ENCODE measurements at places on chromosomes 2 and 18. TPM values are rescaled to one million over a fixed set of nuclear protein-coding genes. Genes with fewer than 3 reads are reported as not detected.

GRCh38 chr2:26552641-26553374, 74.9 kb upstream of the OTOF start:
- no peaks in the 10 kb centered on the region for H3K4me1 ChIP-seq
- no peaks in the 10 kb centered on the region for H3K36me3 ChIP-seq
- peaks cover 4% of the 10 kb centered on the region for H3K27me3 ChIP-seq
- DNase-seq, result peak; percentile 15

DNA sequence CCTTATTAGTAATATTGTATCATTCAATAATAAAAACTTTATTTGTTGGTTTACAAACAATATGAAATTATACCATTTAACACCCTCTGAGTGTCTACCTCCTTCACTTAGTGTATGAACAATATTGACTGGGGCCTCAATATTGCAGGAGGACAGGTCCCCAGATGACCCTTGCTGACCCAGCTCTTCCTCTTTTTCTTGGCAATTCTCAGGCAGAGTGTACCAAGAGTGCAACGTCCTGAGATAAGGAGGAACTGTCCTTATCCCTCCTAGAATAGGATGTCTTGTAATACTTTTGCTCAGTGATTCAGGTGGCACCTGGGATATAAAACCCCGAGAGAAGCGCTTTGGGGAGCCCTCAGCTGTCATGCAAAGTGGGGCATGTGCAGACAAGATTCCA, 76.8 kb downstream of the PLA2R1 start:
- H3K27ac ChIP-seq, result no peak overlapping the region
- DNase-seq, result no peak
- peaks cover 16% of the 10 kb centered on the region for H3K4me1 ChIP-seq
- no peak overlapping the region for H3K4me3 ChIP-seq

GRCh38 chr18:29164993-29165599, 988.2 kb upstream of the CDH2 start:
- no peaks in the 10 kb centered on the region for H3K36me3 ChIP-seq
- H3K4me1 ChIP-seq, result peaks cover 36% of the 10 kb centered on the region
- no peak overlapping the region for H3K4me3 ChIP-seq
- H3K27ac ChIP-seq, result peak overlapping the region; percentile 64

DNA sequence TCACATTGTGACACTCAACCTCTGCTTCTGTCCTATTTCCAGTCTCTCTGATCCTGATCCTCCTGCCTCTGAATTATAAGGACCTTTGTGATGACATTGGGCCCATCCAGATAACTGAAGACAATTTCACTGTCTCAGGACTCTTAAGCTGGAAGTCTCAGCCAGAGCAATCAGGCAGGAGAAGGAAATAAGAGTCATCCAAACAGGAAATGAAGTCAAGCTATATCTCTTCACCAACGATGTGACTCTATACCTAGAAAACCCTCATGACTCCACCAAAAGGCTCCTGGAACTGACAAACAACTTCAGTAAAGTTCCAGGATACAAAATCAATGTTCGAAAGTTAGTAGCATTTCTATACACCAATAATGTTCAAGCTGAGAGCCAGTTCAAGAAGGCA, 29.3 kb upstream of the TWIST2 start:
- H3K4me3 ChIP-seq, result no peak overlapping the region
- no peaks in the 10 kb centered on the region for H3K36me3 ChIP-seq
- no peak for DNase-seq
- no peaks in the 10 kb centered on the region for H3K27me3 ChIP-seq

- H3K27ac ChIP-seq, result no peak overlapping the region
- no peaks in the 10 kb centered on the region for H3K36me3 ChIP-seq
- DNase-seq, result no peak
- no peaks in the 10 kb centered on the region for H3K4me1 ChIP-seq
- H3K4me3 ChIP-seq, result no peak overlapping the region
- no peaks in the 10 kb centered on the region for H3K27me3 ChIP-seq
Measured at GRCh38 chr2:227891673-227892072, 20.2 kb downstream of the DAW1 start.

The CIAO1 gene
- total RNA-seq, result 104 TPM

DNA sequence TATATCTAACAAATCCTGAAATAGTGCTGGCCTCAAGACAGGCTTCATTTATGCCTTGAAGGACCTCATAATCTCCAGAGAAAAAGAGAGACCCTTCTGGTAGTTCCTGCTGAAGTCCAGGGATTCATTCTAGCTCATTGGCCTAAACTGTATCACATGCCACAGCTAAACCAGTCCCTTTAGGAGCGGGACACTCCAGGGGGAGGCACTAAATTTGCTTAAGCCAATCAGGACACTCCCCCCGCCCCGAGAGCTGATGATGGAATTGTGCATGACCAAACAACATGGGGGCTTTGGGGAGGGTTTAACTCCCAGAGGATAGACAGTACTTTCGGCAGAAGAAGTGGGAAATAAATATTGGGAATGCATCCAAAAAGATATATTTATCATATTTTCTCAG, 36.4 kb upstream of the CXCR4 start:
- no peak for DNase-seq
- no peaks in the 10 kb centered on the region for H3K4me1 ChIP-seq
- H3K27ac ChIP-seq, result no peak overlapping the region
- no peaks in the 10 kb centered on the region for H3K27me3 ChIP-seq

GRCh38 chr2:177314194-177314593, 49.7 kb upstream of the NFE2L2 start:
- H3K27ac ChIP-seq, result no peak overlapping the region
- no peak overlapping the region for H3K4me3 ChIP-seq
- no peaks in the 10 kb centered on the region for H3K27me3 ChIP-seq
- no peaks in the 10 kb centered on the region for H3K4me1 ChIP-seq
- no peak for DNase-seq
- no peaks in the 10 kb centered on the region for H3K36me3 ChIP-seq

DNA sequence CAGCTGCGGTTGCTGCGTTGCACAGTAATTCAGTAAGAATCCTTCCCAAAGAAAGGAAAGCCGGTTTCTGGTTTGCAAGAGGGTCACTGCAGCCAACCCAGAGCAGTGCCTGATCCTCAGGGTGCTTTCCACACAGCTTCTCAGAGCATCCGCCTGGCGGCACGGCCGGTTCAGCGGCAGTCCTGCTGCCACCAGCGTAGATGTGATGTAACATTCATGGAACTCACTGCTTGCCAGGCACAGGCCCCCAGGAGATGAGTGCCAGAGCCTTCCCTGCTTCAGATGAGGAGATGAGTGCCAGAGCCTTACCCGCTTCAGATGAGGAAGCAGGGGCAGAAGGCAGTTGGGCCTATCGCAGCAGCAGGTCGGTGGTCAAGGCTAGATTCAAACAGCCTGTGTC, 230.2 kb downstream of the GBX2 start:
- no peaks in the 10 kb centered on the region for H3K36me3 ChIP-seq
- H3K4me1 ChIP-seq, result no peaks in the 10 kb centered on the region
- H3K27me3 ChIP-seq, result no peaks in the 10 kb centered on the region
- no peak overlapping the region for H3K4me3 ChIP-seq
- H3K27ac ChIP-seq, result no peak overlapping the region

The TSPYL6 gene
- not detected for total RNA-seq

The LMAN2L gene
- total RNA-seq, result 23.2 TPM

- no peaks in the 10 kb centered on the region for H3K4me1 ChIP-seq
- no peaks in the 10 kb centered on the region for H3K27me3 ChIP-seq
- H3K4me3 ChIP-seq, result no peak overlapping the region
Measured at GRCh38 chr2:237449193-237449881, 35.4 kb upstream of the COL6A3 start.

- no peaks in the 10 kb centered on the region for H3K27me3 ChIP-seq
- H3K27ac ChIP-seq, result no peak overlapping the region
- no peak overlapping the region for H3K4me3 ChIP-seq
- H3K36me3 ChIP-seq, result no peaks in the 10 kb centered on the region
- peaks cover 22% of the 10 kb centered on the region for H3K4me1 ChIP-seq
Measured at GRCh38 chr18:35114305-35114704, 73.1 kb downstream of the MAPRE2 start.

DNA sequence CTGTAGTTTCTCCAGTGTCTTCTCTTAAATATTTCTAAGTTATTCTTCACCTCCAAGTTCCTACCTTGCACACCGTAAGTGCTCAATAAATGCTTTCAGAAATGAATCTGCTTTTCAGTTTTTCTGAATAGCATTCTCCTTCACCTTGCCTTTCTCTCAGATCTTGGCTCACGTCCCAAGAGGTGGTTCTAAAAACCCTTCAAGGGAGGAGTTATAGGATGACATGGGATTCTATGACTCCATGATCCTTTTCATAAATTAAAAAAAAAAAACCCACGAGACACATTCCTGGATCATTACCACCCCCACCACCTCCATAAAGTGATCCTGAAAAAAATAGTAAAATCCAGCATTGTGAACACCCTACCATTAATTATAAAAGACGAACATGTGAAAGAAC, 11.7 kb downstream of the KCTD1 start:
- H3K27ac ChIP-seq, result no peak overlapping the region
- H3K27me3 ChIP-seq, result no peaks in the 10 kb centered on the region
- H3K36me3 ChIP-seq, result no peaks in the 10 kb centered on the region

DNA sequence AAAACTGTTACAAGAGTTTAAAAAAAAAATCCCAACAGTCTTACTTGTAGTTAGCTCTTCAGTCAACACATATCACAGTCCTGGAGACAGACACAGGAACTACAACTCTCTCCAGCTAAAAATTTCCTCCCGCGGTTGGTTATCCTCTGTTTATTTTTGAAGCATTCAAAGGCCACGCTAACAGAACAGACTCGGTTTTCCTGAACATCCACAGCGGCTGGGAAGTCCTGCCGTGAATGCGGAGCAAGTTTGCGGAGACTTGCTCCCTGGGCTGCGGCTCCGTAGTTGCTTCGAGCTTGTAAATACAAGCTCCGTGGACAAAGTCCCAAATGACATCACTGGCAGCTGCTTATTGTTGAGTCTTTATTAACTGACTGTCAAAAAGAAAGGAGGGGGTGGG, at the start of gene NCKAP5:
TSS of gene NCKAP5 (minus strand) at position 292 of the 400 bp plus-strand sequence. CDS start 50,937 bp downstream, outside the sequence.
- H3K27ac ChIP-seq, result no peak within 1 kb of the TSS
- H3K36me3 ChIP-seq, result no peaks in the 10 kb centered on the region
- no peaks in the 10 kb centered on the region for H3K27me3 ChIP-seq

The MRPS9 gene
- total RNA-seq, result 17.4 TPM

DNA sequence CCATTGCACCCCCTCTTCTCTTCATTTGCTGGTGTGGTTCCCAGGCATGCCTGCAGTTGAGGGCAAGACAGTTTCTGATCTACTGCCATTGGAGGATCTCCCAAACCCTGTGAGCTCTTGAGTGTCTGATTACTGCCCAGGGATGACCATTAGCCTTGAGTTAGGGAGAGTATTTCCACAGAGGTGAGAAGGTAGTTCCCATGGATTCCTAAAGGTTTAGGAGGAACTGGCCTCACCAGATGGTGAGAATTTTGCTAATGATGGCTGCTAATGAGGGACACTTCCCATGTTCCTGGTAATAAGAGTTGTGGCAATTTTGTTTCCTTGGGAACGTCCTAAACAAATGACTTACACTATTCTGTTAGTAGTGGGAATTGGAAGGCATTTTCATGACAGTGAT, 42.5 kb downstream of the PTPRM start:
- DNase-seq, result no peak
- H3K27ac ChIP-seq, result peak overlapping the region; percentile 71
- no peak overlapping the region for H3K4me3 ChIP-seq
- H3K27me3 ChIP-seq, result no peaks in the 10 kb centered on the region

- H3K27me3 ChIP-seq, result no peaks in the 10 kb centered on the region
- H3K4me3 ChIP-seq, result no peak overlapping the region
- no peak overlapping the region for H3K27ac ChIP-seq
- peaks cover 17% of the 10 kb centered on the region for H3K4me1 ChIP-seq
- no peaks in the 10 kb centered on the region for H3K36me3 ChIP-seq
- no peak for DNase-seq
Measured at GRCh38 chr18:57589161-57589560, 2.7 kb upstream of the FECH start.

- peaks cover 14% of the 10 kb centered on the region for H3K4me1 ChIP-seq
- no peaks in the 10 kb centered on the region for H3K36me3 ChIP-seq
- peaks cover 85% of the 10 kb centered on the region for H3K27me3 ChIP-seq
- DNase-seq, result no peak
- H3K4me3 ChIP-seq, result peak overlapping the region; percentile 29
Measured at GRCh38 chr18:37253394-37254235, 312.0 kb downstream of the CELF4 start.
